ENCODE measurements at places on chromosomes 7 and 10.

GRCh38 chr10:88459530-88459929, 123.6 kb downstream of the RNLS start:
- DNase-seq, result no peak

DNA sequence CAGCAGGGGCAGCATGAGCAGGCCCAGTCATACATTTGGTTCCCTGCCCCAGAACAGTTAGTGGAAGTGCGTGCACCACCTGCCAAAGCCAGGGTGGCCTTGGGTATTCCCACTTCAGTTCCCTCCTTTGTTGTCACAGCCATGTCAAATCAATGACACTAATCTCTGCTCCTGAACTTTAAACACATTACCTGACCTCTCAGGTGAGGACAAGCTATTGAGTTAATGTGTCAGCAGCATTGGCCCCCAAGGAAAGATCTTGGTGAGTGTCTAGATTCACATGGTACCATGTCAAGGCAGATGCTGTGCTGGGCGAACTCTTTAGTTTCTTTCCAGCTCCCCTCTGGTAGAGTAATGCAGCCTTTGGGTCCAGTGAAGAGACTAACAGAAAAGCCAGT, 2.1 kb downstream of the CYP3A5 start:
- DNase-seq, result no peak

DNA sequence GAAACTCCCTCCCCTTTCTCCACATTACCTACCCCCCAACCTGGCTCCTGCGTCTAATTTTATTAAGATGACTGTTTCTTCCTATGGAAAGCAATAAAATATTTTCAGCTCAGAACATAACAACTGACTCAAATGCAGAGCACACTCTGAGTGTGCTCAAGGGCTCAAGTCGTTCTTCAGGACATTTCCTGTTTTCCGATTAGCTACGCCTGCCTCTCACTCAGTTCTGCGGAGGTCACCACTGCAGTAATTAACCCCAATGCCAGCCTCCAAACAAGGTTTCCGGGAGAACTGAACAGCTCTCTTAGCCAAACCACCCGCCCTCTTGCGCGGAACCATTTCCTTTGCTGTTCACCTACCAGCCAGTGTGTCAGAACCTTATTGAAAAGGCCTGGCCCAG, 19.3 kb downstream of the MYOF start:
- no peak for DNase-seq

DNA sequence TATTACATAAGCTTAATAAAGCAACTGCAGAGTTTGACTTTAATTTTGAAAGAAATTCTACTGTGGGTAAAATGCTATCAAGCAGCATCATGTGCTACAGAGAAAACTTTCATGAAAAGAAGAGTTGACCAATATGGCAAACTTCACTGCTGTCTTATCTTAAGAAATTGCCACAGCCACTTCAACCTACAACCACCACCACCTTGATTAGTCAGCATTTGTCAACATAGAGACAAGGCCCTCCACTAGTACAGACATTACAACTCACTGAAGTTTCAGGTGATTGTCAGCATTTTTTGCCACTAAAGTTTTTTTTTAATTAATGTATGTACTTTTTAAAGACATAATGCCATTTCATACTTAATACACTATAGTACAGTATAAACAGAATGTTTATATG, 350.3 kb downstream of the HPSE2 start:
- no peak for DNase-seq

DNA sequence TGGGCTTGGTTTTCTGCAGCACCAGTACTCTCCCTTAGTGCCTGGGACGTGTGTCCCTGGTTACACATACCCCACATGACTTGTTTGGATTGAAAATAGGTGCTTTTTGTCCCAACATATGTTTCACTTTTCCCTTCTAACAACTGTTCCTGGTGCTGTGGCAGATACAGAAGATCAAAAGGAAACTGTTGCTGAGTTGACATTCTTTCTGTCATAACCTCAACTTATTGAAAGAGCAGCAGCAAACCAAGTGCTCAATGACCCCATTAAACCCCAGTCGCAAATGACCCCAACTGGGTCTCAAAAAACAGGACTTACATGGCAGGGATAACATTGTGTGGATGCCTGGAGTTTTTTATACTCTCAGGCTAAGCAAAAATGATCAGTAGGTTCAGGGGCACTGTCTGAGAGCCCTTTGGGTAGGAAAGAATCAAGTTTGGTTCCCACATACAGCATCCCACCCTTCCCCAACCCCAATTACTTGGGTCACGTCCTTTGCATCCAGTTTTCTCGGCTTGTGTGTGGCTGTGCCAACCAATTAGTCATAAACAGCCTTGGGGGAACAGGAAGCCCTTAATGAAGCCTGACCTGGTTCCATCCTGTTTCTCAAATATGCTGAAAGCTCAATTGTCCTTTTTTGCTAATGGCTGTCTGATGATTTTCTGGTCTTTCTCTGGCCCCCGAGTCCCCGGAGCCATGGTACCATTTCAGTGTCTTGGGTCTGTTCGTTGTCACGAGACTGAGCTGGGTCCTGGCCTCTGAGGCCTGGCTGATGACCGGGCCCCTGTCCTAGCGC, 4.9 kb downstream of the HKDC1 start:
- DNase-seq, result no peak

DNA sequence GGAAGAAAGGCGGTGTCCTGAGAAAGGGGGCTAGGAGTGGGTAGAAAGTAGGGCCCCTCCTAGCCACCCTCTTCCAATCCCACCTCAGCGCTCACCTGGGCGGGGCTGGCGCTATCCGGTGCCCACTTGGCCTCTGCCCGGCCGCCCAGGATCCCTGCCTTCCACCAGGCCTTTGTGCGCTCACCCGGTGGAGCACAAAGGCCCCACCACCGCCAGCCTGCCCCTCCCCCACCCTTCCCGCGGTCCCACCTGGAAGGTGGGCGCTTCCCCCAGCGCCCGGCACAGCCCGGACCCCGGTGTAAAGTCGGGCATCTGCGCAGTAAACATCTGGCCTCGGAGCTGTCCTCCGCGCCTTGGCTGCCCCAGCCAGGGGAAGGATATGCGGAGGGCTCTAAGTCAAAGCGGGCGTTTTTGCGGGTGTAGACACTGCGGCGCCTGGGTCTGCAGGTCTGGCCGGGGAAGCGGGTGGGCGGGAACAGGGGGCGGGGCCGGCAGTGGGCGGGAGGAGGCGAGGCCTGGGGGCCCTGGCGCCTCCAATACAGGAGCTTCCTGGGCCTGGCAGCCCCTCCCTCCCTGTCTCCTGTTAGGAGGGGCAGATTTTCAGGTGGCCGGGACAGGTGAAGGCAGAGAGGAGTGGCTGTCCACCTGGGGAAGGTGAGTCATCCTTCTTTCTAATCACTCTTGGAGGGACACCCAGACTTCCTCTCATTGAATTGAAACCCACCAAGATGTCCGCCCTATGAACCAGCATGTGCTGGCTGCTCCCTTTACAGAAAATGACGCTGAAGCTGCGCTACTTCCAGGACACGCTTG, 49.3 kb downstream of the PNLIPRP2 start:
- peak; percentile 73 for DNase-seq

GRCh38 chr7:30920021-30920583, 8.4 kb downstream of the AQP1 start:
- DNase-seq, result no peak

DNA sequence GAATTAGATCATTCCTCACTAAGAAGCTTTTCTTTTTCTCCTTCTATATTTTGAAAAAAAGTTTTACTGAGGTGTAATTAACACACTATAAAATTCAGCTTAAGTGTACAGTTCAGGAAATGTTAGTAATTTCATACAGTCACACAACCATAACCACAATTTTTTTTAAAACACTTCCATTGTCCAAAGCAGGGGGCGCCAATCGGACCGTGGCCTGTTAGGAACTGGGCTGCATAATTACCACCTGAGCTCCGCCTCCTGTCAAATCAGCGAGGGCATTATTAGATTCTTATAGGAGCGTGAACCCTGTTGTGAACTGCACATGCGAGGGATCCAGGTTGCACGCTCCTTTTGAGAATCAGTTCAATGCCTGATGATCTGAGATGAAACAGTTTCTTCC, 427.1 kb downstream of the TFEC start:
- no peak for DNase-seq

GRCh38 chr10:97081621-97082235, 104.0 kb downstream of the SLIT1 start:
- no peak for DNase-seq

DNA sequence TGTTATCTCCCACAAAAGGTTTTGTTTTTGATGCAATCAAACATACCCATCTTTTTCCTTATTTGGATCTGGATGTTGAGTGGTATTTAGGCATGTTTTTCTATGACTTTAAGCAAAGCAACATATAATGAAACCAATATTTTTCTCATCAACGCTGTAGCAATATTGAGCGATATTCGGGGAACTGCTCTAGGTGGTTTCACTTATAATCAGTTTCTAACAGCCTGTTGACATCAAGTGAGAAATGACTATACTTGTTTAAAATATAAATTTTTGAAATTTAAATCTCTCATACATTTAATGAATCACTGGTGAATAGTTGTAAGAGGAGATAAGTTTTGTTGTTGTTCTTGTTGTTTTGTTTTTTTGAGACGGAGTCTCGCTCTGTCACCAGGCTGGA, 52.8 kb upstream of the CCAR1 start:
- no peak for DNase-seq

GRCh38 chr7:143877098-143877497, 24.9 kb downstream of the TCAF1 start:
- DNase-seq, result no peak

GRCh38 chr10:100615241-100615640, 79.5 kb downstream of the HIF1AN start:
- DNase-seq, result no peak

DNA sequence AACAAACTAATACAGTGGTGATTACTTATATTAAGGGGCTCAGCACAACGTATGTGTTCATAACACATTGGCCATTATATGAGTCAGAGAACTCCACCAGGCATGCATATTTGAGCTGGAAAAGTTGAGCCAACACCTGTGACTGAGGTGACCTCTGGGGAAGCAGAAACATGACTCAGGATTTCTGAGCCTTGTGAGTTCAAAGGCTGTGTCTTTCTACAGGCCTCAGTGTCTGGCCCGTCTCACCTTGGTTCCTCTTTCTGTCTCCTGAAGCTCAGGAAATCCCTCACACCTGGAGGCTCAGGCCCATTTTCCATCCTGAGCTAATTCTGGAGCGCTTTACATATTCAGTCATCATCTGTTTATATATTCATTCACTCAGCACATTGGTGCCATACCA, 230.9 kb upstream of the AGK start:
- no peak for DNase-seq

DNA sequence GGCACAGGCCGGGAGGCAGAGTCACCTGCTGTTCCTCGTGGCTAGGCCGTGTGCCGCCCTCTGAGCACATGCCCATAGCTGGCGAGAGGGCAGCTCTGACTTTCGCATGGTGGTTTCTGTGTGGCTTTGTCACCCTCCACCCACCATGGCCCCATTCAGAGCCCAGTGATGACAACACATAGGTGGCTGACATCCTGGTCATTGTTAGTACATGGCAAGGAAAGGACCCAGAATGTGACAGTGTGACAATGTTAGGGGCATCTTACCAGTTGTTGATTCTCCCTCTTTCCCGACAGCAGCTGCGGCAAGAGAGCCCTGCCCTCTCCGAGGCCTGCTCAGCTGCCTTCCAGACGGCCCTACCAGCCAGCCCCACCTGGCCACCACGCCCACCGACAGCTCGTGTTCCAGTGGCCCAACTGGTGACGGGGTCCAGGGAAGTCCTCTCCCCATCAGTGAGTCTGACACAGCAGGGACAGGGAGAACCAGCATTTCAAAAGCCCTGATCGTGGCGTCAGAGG, 52.2 kb downstream of the ZNF467 start:
- no peak for DNase-seq

DNA sequence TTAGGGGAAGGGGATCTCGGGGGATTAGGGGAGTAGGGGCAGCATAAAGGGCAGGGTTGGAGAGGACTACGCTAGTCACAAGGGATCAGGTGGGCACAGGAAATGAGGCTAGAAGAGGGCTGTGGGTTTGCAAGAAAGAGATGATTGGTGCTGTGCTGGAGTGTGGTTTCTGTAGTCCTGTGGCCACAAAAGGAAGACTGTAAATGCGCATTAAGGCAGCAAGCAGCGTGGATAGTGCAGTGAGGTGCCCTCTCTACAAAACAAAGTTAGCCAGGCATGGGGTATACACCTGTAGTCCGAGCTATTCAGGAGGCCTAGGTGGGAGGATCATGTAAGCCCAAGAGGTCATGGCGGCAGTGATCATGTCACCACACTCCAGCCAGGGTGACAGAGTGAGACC, 212.1 kb downstream of the MLLT10 start:
- DNase-seq, result no peak

DNA sequence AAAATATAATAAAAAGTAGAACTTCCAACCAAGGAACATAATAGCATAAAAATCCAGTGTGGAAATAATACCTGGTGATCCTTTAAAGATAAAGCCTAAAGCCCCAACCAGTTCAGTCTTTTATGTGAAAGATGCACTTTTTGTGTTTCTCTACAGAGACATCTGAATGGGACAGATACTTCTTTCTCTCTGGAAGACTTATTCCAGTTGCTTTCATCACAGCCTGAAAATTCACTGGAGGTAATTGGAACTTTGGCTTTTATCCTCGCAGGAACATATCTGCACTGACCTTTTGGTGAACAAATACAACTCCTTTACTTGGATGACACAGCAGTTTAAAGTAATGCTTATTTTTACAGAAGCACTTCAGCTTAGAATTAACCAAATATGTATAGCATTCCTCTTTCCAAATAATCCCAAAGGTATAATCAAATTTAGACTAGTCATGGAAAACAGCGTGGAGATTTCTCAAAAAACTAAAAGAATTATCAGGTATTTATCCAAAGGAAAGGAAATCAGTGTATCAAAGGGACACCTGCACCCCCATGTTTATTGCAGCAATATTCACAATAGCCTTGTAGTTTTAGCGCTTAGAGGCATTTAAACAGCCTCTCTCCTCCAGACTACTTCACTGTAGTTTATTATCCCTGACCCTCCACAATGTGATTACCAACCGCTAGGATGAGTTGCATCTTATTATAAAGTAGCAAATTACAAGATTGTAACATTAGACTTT, 16.8 kb downstream of the HNRNPA2B1 start:
- DNase-seq, result no peak

DNA sequence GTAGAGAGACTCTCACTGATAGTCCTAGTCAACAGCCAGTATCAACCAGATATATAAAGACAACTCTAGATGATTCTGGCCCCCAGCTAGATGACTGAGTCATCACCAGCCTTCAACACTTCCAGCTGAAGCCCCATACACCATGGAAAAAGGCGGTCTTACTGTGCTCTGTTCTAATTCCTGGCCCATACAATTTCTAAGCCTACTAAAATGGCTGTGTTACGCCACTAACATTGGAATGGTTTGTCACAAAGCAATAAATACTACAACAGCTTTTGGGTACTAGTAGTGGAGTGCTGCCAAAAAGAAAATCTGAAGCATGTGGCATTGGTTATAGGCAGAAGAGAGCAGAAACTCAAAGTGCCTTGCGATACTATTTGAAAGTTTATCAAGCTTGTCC, 13.0 kb upstream of the TES start:
- no peak for DNase-seq

- DNase-seq, result no peak
Measured at GRCh38 chr10:43874984-43875383, 226.3 kb upstream of the ZNF32 start.

DNA sequence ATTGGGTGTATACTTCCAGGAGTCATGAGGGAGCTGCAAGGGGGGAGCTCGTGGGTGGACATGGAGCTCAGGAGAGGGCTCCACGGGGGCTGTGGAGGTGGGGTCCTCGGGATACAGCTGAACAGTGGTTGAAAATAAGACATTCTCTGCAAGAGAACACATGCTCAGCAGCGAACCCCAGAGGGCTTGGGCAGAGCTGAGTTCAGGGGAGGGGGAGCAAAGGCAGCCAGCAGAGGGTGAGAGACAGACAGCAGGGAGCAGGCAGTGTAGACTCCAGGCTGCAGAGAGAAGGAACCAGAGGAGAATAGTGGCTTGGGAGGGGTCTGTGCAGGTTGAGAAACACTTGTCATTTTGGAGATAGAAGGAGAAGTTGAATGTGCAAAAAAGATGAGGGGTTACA, 73.0 kb upstream of the LRRC18 start:
- no peak for DNase-seq

Data from type B pancreatic cell (in vitro differentiated cells).